ENCODE measurements at places on chromosomes 13 and 19.

- no peak for DNase-seq
These were observed 51.2 kb downstream of the FLT3 start for GRCh38 chr13:28049215-28049614.

DNA sequence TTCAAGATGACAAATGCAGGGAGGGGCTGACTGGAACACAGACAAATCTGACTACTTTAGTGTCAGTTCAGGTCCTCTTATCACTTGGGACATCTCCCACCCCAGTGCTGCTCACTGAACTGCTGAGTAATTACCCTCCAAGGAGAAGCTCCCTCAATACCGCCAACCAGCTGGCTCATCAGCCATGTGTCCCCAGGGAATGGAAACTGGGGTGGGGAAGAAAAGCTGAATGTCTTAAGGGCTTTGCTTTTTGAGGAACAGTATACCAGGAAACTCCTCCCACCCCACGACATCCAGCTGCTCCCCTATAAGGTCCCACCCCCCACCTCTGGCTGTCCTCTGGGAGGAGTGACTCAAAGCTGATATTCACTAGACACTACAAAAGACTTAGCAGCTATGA is 2.0 kb downstream of the ZNF823 start:
- DNase-seq = no peak

- DNase-seq = no peak
These were observed 23.3 kb upstream of the CACTIN start for GRCh38 chr19:3649888-3650287.

- DNase-seq = peak; percentile 58
These were observed 10.1 kb downstream of the NOSIP start for GRCh38 chr19:49570138-49570856.

GRCh38 chr13:102999499-102999898 is 66.7 kb downstream of the SLC10A2 start:
- DNase-seq = no peak

DNA sequence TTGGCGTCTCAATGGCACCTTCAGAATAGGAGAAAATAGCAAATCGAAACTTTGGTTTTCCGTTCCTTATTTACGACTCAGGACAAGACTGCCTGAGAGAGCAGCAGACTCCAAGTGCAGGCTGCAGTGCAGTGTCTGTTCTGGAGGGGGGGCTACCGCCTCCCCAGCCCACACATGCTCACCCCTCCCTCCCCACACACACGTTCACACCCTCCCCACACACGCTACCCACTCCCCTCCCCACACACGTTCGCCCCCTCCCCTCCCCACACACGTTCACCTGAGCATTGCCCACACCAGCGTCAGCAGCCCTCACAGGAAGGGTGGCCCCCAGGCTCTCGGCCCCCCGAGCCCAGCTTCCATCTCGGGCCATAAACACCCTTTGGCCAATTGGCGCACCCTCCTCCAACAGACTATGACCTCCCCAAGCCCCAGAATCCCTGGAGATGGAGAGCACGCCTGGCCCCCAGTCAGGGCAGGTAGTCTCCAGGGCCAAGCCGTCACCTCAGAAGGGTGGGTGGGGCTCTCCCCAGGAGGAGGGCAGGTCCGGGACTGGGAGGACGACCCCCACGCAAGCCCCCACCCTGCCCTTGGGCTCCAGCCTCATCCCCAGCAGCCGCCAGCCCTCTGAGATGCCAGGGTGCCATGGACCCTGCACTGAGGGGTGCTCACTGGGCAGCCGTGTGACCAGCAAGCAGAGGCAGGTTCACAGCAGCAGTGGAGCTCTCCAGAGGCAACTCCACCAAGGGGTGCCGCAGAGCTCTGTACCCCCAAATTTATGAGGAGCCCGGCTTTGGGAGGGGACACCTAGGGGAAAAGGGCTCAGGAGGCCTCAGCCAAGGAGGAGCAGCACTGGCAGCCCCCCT is 27.5 kb downstream of the RASA3 start:
- no peak for DNase-seq

GRCh38 chr19:5102520-5102919 is 133.6 kb downstream of the KDM4B start:
- DNase-seq = no peak

GRCh38 chr13:77374786-77375185 is 47.9 kb upstream of the MYCBP2 start:
- DNase-seq = no peak

DNA sequence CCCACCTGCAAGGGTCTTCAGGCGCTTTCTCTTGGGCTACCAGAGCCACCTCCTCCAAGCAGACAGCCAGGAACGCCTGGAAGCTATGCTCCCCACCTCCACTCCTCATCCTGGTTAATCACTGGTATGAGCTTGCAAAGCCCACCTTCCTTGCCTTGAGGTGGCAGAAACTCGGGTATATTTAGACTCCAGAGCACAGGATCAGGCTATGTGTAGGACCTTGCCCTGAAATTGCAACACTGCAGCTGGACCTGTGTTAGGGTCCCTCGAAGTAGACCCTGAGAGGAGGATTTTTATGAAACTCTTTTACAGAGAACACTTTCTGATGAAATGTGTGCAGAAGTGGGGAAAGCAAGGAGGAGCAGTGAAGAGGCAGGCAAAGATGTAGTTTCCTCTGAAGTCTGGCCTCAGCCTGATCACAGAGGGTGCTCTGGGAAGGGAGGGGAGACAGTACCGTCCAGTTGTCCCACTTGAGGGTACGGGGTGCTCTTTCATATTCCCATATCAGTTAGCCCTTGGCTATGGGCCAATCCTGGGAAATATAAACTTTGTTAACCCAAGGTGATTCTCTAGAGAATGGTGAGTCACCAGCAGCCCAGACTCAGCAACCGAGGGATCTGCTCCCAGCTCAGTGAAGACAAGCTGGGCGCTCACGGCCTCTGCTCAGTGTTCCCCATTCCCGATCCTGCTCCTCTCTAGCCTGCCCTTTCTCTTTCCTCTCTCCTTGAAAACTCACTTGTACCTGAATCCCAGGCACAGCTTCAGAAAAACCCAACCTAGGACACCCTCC is 157.9 kb downstream of the UQCRFS1 start:
- DNase-seq = no peak

GRCh38 chr13:33110386-33110712 is 94.1 kb downstream of the KL start:
- no peak for DNase-seq

- DNase-seq = no peak
These were observed 20.1 kb upstream of the MYO16 start for GRCh38 chr13:108609353-108609752.

DNA sequence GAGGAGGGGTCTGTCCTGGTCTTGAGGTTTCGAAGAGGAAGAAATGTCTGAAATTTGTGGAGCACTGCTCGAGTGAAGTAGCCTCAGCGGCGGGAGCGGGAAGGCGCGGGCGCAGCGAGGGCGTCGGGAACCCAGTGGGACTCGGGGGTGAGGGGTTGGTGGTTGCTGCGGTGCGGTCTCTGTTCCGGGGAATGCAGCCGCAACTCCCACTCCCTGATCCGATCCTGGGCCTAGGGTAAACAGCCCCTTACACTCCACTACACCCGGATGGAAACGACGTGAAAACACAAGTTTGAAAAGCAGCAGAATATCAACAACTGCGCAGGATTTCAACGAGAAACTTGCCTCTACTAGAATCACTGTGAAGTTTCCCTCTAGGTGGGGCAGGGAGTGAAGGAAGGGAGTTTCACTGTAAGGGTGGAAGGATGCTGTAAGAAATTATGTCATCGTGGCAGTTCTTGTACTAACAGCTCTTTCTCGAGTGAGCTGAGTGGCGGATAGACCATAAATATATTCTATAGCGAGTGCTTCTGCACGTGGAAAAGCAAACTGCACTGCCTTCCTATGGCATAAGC is 2.0 kb upstream of the KLF12 start:
- no peak for DNase-seq

DNA sequence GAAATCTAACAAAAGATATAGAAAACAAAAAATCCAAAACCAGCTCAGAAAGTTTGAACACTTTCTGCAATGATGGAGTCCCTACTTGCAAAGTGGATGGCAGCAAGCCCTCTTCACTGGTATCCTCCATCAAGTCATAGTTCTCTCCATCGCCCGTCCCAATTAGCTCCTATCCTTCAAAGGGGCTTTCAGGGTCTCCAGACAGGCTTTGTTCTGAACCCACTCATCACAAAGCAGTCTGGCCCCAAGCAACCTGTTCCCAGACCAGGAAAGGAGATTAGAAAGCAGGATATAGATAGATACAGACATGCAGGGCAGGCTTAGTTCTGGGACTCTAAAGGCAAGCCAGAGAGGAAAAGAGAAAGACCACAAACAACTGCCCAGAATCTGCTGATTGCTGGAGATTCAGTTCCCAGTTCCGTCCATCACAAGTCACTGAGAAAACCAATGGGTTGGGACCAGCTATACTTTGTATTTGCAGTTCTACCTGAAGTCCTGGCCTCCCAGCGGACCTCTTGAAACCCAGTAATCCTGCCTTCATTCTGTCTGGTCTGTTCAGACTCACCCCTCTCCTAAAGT is 47.2 kb upstream of the EPHX3 start:
- DNase-seq = no peak

GRCh38 chr13:21060338-21061028 is 903 bp downstream of the LATS2 start:
- DNase-seq = no peak

DNA sequence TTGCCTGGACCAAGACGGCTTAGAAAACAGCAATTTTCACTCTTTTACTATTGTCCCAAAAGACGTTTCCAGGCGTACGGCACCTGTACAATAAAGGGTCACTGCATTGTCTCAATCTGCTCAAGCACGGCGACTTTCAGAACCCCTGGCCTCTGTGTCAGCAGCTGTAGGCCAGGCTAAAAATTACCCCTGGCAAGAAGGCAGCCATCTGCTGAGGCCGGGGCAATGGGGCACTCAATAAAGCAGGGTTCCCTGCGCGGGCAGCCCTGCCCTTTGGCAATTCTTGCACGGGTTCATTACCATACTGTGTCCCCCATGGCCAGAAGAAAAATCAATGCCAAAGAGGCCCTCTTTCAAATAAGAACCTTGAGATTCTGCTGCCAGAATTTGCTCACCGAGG is 52.1 kb downstream of the STK24 start:
- no peak for DNase-seq

GRCh38 chr13:95480131-95480545 is 72.4 kb upstream of the CLDN10 start:
- no peak for DNase-seq

DNA sequence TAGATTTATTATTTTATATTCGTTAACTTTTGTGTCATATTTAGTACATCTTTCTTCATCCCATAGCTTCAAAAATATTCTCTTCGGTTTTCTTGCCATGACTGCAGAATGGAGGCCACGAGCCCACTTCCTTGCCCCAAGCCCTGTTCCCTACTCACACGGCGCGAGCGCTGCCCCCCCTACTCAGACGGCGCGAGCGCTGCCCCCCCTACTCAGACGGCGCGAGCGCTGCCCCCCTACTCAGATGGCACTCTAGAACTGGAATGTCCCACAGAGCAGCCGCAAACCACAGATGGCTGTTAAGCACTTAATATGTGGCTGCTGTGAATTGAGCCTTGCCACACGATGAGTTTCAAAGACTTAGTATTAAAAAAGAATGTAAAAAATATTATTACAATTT is 102.2 kb upstream of the PEG3 start:
- no peak for DNase-seq

- DNase-seq = no peak
These were observed 22.0 kb downstream of the SBNO2 start for GRCh38 chr19:1151917-1152587.

DNA sequence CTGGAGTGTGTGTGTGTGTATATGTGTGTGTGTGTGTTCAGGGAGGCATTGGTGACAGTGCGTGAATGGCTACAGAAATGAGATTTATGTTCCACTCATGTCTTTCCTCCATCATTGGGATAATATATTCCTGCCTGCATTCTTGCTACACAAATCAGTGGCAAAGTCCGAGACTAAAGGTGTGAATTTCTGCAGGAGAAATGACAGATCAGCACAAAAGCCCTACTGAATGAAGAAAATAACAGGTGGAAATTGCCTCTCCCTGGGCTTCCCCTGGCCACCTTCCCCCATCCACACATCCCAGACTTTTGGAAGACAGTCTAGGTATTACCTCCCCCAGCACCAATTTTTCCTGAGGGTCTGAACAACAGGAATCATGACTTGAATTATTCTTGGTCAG is 10.1 kb downstream of the SIGLEC6 start:
- no peak for DNase-seq

GRCh38 chr19:10180459-10180858 is 14.3 kb downstream of the DNMT1 start:
- DNase-seq = no peak

- no peak for DNase-seq
These were observed 19.2 kb downstream of the NECTIN2 start for GRCh38 chr19:44865196-44865767.

DNA sequence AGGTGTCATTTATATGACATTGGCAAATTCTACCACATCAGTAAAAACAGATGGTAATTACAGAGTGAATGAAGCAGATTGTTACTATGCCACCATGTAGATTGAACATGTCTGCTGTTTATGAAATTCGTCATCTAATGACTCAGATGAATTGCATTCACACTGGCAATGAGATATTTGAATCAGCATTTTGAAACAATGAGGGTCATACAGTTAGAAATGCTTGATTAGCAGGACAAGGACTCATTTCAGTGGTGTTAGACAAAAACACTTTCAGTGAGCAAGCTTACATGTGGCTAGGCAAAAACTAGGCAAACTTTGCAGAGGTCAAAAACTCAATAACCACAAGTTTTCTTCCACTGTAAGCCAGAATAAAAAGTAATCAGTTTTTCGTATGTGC is 1165.0 kb downstream of the SLITRK1 start:
- peak; percentile 70 for DNase-seq

- no peak for DNase-seq
These were observed 3.2 kb downstream of the TMEM272 start for GRCh38 chr13:51841732-51842131.

- DNase-seq = no peak
These were observed 249.3 kb upstream of the HTR2A start for GRCh38 chr13:47146136-47146535.

DNA sequence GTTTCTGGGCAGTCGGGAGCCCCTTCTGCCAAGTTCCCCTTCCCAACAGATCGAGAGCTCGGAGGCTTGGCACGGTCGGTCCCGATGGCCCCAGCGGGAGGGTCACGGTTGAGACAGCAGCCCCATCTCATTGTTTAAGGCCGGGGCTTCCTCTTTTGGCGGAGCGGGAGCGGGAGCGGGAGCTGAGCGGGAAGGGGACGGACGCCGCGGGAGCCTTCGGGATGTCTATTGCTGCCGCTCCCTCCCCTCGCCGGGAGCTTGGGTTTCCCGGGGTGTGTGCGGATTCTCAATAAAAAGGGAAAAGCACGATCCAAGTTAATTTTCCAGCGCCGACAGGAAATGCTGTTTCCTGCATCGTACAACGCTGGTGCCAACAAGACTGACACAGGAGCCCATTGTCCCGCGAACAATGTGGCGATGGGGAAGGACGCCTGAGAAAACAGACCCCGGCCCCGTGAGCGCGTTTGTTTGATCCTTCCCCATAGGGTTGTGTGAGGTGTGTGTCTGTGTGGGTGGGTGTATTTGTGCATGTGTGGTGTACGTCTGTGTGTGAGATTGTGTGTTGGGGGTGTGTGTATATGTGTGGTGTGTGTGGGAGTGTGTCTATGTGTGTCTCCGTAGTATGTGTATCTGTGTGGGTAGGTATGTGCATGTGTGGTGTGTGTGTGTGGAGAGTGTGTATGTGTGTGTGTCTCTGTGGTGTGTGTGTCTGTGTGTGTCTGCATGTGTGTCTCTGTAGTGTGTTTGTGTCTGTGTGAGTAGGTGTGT is 36.3 kb upstream of the FLT1 start:
- DNase-seq = no peak
